ENCODE measurements at places on chromosomes 11 and 22.

GRCh38 chr11:110367571-110367970, 62.2 kb upstream of the FDX1 start:
- no peak for DNase-seq

GRCh38 chr11:117814766-117815261, 9.7 kb downstream of the FXYD2 start:
- DNase-seq, result no peak

DNA sequence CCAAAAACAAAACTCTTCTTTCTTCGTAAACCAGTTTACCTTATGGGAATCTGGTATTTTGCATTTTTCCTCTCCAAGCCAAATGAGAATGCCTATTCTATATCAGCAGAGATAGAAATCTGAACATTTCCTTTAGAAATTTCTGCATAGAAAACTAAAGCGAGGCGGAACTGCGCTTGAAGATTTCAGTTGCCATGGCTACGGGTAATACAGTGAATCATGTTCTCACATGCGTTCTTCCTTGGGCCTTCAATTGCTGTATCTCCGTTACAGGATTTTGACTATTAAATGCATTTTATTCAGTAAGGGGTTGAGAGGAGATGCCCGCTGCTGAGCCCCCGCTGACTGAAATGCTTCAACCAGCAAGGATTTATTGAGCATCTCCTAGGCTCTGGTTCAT, 108.2 kb upstream of the CRYBB3 start:
- DNase-seq, result no peak

GRCh38 chr11:97202613-97203292, 812.9 kb downstream of the JRKL start:
- no peak for DNase-seq

DNA sequence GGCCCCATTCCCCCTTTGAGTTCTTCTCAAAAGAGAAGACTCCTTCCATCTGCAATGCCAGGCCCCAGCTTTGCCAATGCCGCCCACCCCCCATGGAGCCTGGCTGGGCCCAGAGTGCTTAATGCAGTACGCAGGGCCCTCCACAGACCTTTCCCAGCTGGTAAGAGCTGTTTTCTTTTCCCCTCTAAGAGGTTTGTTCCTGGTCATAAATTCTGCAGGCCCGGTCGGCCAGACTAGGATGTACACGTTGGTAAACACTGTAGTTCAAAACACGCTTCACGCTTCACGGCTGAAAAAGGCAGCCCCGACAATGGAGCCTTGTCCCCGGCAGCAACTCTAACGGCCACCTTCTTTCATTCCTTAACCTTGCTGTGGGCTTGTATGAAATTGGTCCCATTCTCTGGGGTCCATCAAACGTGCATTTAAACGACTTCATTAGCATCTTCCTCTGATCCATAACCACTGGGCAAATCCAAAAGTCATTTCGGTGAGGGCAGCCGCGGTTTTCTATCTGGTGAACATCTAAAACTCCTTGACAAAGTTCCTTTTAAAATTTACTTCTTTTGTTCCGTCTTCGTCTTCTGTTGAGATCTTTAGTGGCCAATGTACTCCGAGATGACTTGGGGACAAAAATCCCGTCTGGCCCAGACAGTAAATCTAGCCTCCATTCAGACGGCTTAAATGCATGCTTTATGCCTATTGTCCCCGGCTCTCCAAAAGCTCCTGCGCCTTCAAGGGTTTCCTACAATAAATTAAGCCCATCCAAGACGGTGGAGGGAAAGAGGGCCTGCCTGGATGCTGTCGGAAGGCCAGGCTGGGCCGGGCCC, 60.0 kb upstream of the MYEOV start:
- DNase-seq, result no peak

DNA sequence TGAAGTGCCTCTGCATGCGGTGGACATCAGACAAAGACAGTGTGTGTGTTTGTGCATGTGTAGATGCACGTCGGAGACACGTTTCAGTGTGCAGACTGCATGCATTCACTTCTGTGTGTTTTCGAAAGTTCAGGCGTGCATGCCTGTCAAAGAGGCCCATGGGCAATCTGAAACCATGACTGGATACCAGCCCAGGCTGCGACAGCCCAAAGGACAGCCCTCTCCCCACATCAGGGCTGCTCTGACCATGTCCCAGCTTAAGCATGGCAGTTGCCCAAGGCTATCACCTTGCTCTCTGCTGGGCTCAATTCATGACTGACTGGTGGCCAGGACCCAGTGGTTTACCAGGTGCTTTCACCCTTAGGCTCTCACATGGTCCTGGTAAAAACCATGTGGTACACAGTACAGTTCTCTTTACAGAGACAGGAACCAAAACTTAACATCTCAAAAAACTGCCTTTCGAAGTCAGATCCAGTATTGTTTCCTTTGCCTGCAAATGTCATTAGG, 423.7 kb upstream of the CADM1 start:
- DNase-seq, result no peak

DNA sequence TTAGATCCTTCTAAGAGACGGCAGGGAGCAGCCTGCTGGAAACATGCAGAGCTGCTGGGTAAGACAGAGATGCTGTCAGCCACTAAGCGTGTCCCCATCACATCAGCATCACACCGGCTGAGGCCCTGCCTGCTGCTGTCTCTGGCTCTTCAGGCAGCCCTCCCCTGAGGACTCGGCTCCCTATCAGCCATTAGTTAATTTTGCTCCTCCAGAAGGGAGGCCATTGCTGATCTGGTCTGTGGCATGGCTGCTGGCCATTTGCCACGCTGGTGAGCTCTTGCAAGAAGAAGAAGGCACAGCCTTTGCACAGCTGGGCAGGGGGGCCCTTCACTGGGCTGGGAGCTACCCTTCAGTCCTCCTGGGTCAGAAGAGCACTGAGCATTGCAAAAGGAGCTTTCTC, 131.2 kb upstream of the PARVA start:
- DNase-seq, result no peak

GRCh38 chr22:29509298-29509697, 29.3 kb downstream of the NEFH start:
- DNase-seq, result no peak

DNA sequence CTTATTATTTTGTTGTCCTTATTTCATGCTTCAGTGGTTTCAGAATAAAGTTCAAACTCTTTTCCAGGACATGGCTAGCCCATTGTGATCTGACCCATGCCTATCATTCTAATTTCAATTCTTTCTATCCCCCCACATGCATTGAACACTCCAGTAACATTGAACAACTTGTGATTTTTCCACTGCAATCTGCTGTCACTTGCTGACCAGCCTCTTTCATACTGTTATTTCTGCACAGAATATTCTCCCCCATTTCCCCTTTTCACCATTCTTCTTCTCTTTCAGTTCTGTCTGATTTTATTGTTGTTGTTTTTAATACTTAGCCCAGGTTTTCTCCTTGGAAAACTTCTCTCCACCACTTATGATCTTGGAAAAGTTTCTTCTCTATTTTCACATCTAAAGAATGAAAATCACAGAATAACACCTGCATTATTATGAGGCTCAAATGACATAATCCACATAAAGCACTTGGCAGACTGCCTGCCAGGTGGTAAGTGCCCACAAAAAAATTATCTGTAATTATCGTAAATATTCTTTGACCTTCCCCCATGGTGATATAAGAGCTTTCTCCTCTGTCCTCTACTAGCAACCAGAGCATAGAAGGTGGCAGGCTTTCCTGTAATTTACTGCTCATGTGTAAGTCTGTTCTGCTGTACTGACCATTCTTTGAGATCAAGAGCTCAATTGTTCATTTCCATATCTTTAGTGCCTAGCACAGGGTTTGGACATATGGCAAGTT, 51.9 kb upstream of the EED start:
- DNase-seq, result no peak

DNA sequence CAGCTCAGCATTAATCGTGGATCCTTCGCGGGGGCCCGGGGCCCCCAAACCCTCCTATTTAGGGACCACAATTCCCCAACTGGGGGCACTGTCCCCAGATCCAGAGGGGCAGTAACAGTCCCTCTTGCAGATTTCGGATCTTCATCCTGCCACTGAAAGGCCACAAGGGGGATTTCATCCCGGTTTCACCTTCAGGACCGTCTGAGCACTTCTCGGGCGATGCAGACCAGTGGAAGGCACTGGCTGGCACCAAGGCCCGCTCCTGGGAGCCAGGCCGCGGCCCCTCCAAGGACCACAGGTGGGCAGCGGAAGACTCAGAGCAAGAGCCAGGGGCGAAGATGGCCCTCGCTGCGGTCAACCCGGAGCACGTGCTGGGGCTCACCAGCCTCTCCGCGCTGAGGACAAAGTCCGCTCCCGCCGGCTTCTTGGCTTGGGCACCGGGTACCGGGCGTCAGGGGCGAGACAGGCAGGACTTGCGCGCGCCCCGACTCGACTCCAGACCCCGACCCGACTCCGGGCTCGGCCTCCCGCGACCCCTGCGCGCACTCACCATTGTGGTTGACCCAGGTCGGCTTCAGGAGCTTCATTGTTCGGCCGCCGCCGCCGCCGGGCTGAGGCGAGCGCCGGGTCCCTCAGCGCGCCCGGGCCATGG, 517 bp downstream of the HIRA start:
- peak; percentile 19 for DNase-seq

DNA sequence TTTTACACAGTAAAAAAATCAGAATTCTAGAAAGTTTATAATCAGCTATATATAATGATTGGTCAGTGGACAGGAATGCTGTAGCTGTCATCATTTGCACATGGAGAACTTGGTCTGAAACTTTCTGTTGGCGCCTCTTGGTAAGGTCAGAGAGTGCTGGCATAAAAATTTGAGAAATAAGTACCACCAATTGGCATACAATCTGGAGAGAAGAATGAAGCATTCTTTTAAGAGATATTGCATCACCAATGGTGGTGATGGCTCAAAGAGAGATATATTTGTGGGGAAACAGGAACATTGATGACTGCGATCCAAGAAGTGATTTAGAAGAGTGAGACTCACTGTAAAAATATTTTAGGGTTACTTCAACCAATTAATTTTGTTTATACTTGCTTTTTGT, 19.8 kb upstream of the OOSP1 start:
- DNase-seq, result no peak

- DNase-seq, result no peak
These were observed 5.2 kb upstream of the TBCEL start for GRCh38 chr11:121018746-121019145.

- no peak for DNase-seq
These were observed 782 bp downstream of the SMARCB1 start for GRCh38 chr22:23787600-23787896.

GRCh38 chr22:43953988-43954785, 1.1 kb upstream of the SAMM50 start:
- DNase-seq, result no peak

DNA sequence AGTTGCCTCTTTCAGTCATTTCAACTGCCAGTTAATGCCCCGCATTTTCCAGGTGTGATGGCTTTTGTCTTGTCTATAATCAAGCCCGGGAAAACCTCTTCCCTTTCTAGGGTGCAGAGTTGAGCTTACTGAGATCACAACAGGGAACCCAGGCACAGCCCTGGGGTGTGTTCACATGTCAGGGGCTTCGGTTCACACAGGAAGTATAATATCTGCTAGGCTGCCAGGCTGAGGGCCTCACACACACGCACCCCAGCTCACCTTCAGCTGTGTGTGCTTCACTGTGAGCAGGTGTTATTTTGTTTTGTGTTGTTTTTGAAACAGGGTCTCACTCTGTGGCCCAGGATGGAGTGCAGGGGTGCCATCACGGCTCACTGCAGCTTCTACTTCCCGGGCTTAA, 9.7 kb upstream of the SOX10 start:
- DNase-seq, result no peak

DNA sequence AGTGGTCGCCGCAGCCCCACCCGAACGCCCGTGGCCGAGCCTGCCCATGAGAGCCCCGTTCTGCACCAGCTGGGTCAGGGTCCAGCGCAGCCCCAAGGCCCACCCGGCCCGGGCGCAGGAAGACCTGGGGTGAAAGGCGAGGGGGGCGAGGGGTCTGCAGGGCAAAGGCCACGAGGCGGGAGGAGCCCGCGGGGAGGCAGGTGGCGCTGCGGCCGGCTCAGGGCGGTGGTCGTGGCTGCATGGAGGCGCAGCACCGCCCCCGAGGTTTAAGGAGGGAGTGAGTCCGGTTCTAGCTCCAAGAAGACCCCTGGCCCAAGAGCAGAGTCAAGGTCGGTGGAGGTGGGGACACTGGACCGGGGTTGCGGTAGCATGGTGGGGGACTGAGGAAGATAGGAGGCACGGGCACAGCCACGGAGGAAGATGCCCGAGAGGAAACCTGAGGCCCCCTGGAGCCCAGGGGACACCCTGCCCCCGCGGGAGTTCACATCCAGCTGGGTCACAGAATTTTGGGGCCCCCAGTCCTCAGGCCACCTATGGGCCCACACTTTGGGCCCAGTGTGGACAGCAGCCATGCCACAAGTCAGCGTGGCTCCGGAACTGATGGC, 514 bp upstream of the HDAC10 start:
- no peak for DNase-seq

GRCh38 chr11:79100093-79100910, 340.5 kb downstream of the TENM4 start:
- DNase-seq, result peak; percentile 55

DNA sequence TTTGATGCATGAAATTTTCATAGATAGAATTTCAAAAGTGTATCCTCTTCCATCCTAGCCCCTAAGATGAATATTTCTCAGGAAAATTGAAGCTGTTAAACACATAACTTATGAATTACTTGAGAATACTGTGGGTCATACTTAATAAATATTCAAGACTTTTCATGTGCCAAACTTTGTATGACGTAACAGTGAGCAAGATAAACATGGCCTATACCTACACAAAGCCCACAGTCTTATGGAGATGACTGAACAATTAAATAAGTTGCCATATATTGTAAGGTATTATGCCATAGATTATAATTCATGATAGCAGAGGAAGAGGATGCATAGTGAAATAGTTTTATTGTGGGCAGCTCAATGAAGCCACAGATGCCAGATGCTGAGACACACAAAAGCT, 620.7 kb upstream of the ANO5 start:
- no peak for DNase-seq

DNA sequence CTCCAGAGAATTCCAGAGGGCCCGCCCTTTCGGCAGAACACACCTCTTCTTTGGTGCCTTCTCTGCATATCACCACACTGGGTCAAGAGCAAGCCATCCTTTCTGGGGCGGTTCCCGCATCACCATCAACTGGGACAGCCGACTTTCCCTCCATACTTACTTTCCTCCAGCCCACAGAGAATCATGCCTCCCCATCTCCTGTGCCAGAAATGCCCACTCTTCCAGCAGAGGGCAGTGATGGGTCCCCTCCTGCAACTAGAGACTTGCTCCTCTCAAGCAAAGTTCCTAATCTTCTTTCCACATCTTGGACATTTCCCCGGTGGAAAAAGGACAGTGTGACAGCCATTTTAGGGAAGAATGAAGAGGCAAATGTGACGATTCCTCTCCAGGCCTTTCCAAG, 157.7 kb downstream of the C11orf91 start:
- peak; percentile 40 for DNase-seq

GRCh38 chr22:19932367-19933206, 9.0 kb upstream of the COMT start:
- no peak for DNase-seq
